ENCODE measurements at places on chromosomes 16 and 17.

DNA sequence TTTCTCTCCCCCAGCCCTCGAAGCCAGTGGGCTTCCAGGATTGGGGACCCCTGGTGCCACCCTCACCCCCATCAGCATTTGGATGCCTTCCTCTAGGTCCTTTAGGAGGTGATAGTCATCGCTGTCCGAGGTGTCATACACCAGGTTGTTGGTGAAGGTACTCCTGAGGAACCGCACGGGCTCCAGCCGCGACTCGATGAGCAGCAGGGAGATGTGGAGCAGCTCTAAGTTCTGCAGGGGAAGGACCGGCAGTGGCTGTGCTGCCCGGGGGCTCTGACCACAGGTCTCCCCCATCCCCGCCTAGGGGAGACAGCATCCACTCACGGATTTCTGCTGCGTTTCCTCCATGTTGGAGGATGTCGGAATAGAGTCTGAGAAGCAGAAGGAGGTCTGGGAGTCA lies 962 bp downstream of the CSHL1 start:
- DNase-seq = no peak

DNA sequence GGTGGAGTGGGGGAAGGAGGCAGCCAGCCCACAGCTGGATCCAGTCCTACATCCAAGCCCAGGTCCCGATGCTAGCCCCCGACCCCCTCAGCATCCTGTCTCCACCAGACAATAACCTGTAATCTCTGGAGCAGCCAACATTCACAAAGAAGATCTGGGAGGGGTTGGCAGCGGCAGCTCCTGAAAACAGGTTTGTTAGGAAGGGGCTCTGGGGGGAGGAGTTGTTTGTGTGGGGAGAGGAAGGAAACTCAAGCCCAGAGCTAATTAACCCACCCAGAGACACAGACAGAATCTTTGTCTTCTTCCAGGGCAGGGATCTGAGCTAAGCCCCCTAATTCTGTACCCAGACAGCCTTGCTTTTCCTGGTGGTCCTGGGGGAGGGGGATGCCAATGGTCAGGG lies 4.6 kb upstream of the C17orf113 start:
- DNase-seq = no peak

DNA sequence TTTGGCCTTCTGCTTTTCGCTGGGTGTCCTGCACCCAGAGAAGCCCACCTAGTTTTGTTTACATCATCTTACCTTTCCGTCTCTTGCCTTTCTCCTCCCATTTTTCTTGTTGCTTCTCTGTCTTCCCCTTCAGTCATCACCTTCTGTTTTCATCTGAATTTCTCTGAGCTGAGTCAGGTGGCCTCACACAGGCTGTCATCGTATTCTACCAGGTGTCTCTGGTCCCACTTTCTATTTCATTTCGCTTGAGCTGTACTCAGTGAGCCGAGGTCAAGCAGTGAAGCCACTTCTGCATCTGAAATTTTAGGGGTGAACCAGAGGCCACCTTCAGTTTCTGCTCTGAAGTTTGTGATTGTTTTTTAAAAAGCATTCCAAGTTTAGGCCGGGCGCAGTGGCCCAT lies 9.7 kb downstream of the CRAMP1 start:
- DNase-seq = no peak

DNA sequence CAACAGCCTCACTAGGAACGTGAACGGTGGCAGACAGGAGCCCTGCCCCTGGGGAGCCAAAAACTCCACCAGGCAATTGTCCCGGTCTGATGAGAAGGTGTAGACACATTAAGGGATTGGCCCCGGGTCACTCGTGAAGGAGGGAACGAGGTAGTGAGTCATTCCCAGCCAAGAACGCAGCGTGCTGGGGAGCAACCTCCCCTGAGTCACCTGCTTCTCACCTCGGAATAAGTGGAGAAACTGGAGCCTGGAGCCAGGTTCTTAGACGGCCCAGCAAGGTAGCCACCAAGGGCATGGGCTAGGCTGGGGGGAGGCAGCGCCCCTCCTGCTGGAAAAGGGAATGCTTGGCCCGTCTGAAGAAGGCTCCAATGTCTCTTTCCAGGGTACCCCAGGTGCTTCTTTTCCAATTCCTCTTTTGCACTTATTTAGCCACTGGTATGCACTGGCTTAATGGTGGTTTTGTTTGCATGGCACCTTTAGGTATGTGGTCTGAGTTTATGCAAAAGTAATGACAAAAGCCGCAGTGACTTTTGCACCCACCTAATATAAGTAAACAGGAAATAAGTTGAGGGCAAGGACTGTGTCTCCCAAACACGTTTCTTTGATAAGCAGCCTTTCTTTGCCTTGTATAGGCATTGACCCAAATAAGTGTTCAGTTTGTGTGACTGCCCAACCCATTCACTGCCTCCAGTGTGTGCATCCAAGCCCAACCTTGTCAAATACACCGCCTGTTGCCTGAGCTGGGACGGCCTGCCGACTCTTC lies 1.8 kb upstream of the HELZ start:
- no peak for DNase-seq

DNA sequence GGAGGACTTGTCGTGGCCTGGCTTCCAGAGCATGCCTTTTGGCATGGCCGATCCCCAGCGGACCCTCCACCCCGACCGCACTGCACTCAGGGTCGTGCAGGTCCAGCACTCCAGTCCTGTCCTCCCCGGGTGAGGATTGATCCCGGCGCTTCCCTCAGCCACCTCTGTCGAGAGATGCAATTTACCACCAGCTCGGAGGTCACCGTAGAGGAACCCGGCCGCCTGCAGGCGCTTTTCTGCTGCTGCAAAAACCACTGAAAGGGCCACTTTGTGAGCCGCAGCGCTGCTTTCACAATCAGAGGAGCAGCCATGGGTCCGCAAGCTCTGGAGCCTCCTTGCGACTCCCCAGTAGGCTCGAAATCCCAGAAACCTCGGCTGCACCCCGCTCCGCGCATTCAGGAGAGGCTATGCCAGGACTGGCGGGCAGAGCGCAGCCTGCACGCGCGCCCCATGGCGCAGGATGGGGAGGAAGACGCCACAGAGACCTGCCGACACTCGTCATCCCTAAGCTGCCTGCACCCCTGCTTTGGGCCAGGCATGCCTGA lies 134.2 kb downstream of the HS3ST2 start:
- DNase-seq = no peak

DNA sequence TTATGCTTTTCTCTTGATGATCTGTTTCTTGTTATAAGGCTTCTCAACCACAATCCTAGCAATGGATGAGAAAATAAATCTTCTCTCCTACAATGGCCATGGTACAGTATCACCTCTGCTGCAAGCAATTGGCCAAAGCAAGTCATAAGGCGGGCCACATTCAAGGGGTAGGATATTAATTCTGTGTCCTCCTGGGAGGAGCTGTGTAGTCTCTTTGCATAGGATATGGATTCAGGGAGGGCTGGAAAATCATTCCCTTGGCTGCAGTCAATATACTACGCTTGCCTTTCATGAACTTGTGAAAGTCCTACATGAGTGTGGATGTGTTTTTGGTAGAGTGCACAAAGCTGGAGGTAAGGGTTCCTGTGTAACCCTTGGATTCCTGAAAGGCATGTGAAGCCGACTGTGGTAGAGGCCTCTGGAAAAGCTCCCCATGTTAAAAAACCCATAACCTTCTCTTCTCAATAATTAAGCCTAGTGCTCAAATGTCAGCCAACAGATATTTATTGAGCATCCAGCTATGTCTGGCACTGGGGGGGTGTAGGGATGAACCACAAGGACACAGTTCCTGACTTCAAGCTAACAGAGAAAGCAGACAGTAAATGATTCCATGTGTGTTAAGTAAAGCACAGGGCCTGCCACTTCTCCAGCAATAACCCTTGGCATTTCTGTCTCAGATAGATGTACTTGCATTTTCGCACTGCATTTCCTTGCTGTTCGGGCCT lies 147.6 kb upstream of the HS3ST3A1 start:
- DNase-seq = no peak

GRCh38 chr17:8629371-8630226 lies 926 bp downstream of the MYH10 start:
- no peak for DNase-seq

GRCh38 chr17:17022011-17022410 lies 20.2 kb upstream of the MPRIP start:
- DNase-seq = no peak

- no peak for DNase-seq
Measured at GRCh38 chr16:57260294-57260929, 15.4 kb downstream of the ARL2BP start.

DNA sequence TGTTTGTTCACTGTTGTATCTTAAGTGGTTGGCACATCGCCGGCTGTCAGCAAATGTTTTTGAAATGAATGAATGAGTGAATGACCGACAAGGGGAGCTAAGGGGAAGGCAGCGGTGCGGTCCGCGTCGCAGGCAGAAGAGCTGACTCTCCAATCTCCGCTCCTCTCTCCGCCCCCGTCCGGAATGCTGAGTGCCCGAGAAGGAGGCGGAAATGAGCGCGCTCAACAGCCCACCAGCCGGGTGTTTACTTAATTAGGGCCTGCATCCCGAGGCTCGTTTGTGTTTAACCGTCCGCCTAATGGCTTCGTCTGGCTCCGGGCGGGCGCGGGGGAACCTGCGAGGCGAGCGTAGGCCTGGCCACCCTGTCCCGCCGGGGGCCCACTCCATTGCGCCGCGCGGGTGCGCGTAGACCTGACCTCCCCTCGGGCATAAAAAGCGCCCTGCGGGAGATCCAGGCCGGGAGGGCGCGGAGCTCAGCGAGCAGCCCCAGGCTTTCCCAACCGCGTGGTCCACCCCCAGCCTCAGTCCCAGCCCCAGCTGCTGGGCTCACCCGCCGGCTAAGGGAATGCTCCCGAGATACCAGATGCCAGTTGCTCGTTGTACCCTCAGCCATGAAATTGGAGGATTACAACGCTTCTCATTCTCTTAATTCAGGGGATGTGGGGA lies 2.5 kb upstream of the CDH3 start:
- no peak for DNase-seq

GRCh38 chr17:2175294-2175628 lies 120.4 kb downstream of the HIC1 start:
- DNase-seq = no peak

DNA sequence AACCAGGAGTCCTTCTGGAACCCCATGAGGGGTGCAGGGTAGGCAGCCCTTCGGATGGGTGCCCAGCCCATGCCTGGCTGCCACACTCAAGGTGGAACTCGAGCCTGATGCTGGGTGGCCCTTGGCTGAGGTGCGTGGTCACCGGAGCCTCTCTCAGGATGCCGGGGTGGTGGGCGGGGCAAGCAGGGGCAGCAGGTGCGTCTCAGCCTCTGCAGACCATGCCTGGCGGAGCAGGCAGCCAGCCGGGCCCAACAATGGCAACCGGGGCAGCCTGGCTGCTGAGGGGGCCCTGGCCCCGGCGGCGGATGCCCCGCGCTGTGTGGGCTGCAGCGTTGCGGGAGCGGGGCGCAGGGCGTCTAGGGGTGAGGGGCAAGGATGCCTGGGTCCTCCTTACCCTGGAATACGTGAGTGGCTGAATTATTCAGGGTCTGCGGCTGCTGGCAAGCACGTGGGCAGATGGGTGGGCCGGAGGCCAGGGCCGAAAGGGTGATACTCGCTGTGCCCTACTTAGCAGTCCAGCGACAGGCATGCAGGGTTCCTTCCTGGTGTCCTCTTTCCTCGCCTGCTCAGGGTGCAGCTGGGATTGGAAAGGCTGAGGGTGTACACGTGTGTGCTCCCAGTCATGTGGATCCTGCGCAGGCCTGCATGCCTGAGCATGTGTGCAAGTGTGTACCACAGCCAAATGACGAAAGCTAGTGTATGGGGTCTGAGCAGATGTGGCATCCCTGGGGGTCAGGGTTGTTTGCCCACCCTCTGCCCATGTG lies 14.6 kb downstream of the MYO15A start:
- no peak for DNase-seq

DNA sequence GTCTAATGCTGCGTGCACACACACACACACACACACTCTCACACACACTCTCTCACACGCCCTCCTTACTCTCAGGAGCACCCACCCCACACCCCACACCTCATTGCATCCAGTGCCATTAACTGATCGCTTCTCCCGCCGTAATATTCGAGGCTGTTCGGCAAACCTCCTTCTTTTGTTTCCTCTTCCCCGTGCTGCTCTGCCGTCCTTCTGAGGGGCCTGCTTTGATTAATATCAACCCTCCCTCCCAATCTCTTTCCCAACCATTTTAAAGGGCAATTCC lies 156.2 kb upstream of the TNRC6C start:
- DNase-seq = no peak

DNA sequence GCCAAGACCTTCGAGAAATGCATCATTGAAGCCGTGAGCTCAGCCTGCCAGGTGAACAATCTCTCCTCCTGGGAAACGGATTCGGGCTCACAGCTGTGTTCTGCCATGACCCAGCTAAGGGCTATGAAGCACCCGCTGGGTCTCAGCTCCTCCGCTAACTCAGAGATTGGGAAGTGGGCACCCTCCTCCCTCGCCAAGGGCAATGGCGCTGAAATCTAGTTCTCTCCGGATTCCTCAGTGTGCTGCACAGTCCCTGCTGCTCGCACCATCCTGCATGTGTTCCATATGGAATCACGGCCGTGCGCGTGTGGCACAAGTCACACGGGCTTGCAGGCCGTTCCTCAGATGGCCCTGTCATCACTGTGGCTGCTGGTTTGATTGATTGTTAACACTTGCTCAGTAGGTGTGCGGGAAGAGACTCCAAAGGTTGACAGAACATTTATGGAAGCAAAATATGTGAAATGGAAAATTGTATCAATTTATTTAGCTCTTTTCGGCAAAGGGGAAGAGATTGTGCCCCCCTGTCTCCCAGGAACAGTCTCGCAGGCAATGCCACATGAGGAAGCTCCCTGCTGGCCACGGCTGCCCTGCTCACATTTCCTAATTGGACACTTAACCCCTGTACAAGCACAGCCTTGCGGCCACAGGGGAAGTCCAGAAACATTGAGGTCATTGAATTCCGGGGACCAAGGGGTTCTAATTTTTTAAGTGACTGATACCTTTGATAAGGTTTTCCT lies 58.8 kb downstream of the RNF213 start:
- DNase-seq = no peak

- no peak for DNase-seq
Measured at GRCh38 chr16:58578642-58579041, 51.0 kb downstream of the CNOT1 start.

DNA sequence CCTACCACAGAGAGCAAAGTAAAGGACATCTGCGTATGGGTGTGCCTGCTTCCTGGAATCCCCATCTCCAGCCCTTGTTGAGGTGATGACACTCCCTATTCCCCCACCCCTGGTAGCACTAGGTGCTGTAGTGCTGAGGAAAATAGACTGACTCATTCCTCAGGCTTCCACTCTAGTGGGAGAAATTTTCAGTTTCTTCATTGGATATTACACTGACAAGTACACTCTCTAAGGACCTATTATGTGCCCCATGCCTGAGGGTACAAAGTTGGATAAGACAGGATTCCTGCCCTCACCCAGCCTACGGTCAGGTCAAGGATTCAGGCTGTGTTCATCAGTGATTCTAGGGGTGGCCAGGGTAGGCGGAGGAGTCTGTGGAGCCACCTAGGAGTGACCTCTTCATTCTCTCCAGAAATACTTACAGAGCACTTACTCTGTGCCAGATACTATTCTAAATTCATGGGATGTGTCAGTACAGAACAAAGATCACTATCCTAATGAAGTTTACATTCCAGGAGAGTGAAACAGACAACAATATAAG lies 4.5 kb upstream of the ZC3H7A start:
- no peak for DNase-seq

DNA sequence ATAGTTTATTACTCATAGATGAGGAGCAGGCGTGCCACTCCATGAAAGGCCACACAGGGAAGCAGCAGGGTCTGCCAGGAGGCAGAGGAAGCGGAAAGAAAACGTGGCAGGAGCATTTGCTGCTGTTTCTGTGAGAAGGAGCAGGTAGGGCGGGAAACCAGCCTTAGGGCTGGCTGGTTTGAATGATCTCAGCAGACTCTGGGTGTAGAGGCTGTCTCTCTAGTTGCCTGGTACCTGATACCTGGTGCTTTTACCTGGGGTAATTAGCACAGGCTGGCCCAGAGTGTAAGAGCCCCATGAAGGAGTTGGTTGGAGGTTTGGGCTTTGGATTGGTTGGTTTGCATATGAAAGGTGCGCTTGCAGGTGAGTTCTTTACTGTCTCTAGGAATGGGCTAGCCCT lies 205.0 kb upstream of the CACNG3 start:
- no peak for DNase-seq

Measured in NCI-H526 treated with DMSO at 0.1 percent for 48 hours (cell line).